Jurkat, Clone E6-1 (cell line): ENCODE measurements at places on chromosomes 1 and 21.

DNA sequence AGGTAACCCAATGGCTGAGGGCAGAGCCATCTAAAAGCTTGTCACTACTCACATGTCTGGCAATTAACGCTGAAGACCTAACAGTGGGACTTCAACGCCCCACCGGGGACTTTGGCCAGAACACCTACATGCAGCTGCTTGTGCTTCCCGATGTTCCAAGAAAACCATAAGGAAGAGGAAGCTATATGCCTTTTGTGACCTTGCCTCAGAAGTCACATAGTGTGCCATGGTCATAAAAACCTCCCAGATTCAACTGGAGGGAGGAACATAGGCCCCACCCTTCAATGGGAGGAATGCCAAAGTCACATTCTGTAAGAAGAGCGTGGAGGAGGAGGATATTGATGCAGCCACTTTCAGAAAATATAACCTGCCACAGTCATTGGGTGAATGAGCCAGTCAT lies 147.8 kb upstream of the MAGI3 start:
- no peak for DNase-seq

DNA sequence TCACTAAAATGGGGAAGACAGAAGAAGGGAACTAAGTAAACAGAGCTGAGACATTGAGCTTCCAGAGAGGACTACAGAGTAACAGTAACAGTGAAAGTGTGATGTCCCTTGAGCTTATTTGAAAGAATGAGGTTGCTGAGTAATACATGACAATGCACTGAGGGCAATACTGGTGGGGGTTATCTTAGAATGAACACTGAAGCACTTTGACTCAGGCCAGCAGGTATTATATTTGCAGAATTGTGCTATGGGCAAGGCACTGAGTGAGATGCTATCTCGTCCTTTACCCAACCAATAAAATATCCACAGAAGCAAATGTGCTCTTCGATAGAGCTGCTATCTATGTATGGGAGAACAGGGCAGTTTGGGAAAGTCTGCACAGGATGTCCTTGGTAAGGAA lies 133.2 kb downstream of the DISP1 start:
- DNase-seq = no peak

DNA sequence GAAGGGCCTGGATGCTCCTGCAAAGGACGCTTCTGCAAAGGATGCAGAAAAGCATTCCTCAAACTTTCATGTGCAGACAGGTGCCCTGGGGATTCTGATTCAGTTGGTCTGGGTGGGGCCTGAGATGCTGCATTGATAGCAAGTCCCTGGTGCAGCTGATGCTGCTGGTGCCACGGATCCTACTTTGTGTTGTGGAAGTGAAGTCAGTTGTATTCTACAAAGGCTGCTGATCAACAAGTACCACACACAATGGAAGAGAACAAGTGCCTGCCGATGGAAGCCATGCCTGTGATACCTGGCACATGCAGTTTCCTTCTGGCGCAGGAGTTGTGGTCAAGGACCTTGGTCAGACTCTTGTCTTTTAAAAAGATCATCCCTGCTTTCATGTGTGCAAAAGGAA lies 478.8 kb downstream of the CAMTA1 start:
- no peak for DNase-seq

DNA sequence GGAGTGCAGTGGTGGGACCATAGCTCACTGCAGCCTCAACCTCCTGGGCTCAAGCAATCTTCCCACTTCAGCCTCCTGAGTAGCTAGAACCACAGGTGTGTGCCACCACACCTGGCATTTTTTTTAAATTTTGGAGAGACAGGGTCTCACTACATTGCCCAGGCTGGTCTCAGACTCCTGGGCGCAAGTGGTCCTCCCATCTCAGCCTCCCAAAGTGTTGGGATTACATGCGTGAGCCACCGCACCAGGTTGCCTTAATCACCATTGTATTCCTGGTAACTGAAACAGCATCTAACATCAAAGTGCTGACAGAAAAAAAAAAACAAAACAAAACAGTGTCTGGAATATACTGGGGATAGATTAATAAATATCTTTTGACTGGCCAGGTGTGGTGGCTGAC lies 18.2 kb downstream of the RPL5 start:
- no peak for DNase-seq

DNA sequence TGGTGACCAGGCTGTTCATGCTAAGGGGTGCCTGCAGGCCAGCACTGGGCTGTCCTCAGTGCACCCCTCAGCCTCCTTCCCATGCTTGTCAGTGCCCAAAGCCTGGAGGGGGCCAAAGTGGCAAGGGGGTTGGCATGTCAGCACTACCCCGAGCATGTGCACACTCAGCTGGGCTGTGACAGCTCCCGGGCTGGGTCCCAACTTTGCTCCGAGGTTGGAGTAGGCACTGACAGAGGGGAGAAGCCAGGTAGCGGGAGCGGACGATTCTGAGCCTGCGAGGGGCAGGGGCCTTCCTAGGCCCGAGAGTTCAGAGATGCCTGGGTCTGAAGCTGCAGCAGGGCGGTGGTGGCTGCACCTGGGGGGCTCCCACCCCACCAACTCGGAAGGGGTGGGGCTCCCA lies 119.0 kb downstream of the MAST2 start:
- DNase-seq = no peak

GRCh38 chr1:19410393-19410792 lies 74.9 kb downstream of the CAPZB start:
- no peak for DNase-seq

DNA sequence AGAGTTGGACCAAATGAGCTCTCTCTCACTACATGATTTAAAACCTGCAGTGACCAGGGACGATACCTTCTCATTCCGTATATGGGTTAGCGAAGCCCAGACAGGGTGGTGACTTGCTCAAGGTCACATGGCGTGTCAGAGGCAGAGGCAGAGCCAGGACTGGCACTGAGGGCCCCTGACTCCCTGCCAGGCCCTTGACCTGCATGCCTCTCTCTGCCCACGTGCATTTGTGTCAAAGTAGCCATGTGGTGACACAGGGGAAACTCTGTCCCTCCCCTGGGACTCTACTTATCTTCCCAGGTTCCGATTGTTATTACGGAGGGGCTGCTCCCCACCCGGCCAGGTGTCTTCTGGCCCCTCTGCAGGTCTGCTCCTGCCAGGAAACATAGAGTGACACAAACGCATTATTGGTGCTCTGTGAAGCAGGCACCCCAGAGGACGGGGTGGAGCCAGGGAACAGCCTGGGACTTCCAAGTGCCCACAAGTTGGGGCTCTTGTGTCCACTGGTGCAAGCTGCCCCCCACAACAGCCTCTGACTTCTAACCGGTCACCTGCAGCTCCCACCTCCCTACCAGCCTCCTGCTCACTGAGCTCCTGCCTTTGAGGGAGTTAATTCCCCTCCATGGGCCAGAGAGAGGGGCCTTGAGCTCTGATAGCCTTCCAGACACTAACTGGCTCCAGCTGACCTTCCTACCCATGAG lies 7.3 kb upstream of the TINAGL1 start:
- DNase-seq = no peak

GRCh38 chr1:30450818-30451233 lies 272.6 kb downstream of the MATN1 start:
- DNase-seq = no peak

GRCh38 chr21:33199100-33199464 lies 30.7 kb upstream of the IFNAR2 start:
- no peak for DNase-seq

DNA sequence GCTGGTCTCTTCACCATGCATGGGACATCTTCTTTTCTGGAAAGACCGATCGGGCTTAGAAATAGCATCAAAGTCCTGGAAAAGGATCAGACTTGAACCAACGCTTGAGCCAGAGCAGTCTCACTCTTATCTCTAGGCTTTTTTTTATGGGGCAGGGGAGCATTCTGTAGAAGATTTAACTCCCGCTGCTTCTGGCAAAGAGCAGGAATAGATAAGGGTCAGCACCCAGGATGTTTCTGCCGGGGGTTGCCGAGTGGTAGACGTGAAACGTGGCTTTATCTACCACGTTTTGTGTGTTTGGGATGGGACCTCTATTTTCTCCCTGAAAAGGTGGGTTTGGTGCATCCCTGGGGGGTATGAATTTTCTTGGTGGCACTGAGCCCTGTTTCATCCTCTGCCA lies 18.8 kb downstream of the SPSB1 start:
- DNase-seq = no peak

- DNase-seq = no peak
These were observed 58.9 kb downstream of the PTPN14 start for GRCh38 chr1:214492401-214493075.

DNA sequence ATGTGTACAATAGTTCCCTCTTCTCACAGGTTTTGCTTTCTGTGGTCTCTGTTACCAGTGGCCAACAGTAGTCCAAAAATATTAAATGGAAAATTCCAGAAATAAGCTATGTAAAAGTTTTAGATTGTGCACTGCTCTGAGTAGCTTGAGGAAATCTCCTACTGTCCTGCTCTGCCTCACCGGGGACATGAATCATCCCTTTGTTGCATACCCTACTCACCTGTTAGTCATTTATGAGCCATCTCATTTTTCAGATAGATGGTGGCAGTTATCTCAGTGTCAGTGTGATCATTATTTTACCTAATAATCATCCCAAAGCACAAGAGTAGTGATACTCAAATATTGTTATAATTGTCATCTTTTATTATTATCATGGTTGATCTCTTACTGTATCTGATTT lies 688.1 kb downstream of the PLA2G4A start:
- no peak for DNase-seq

DNA sequence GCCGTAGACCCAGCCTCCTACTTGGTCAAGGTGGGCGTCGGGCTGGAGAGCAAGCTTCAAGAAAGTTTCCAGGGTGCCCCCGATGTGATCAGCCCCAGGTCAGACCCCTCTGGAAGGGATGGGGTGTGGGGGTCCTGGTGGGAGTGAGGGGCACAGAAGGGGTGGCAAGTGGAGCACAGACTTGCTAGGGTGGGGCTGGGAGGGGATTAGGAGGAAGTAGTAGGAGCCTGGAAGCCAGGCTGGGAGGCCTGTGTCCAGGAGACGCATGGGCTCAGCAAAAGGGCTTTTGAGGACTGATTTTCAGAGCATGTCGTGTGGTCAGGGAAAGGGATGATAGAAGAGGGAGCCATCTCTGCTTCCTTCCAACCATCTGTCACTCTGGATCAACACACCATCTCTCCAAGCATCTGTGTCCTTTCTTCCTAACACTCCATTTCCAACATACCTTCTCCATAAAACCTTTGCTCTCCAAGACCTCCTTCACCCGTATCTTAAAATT lies 8.5 kb downstream of the TRIM46 start:
- no peak for DNase-seq

- DNase-seq = no peak
These were observed 56.3 kb downstream of the SMYD3 start for GRCh38 chr1:246450611-246451251.

- DNase-seq = no peak
These were observed 4.2 kb downstream of the NPPB start for GRCh38 chr1:11854519-11854918.

DNA sequence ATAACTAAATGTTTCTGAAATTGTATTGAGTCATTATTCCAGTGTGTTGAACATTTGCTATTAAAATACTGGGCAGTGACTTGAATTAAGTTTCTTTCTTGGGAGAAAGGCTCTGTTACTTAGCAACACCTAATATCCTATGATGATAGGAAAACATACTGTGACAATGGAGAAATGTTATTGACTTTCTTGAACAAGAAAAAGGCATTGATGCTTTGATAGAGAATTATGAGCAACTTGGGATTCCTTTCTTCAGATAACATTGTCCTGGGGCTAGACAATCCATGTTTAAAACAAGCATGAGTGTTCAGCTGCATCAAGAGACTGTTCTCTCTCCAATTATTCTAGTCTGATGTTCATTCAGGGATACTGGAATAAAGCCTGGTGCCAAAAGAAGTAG lies 215.9 kb upstream of the L1TD1 start:
- no peak for DNase-seq

- DNase-seq = no peak
These were observed 1.1 kb upstream of the TBX15 start for GRCh38 chr1:118989006-118989815.

GRCh38 chr1:233143241-233143640 lies 152.3 kb downstream of the PCNX2 start:
- no peak for DNase-seq

DNA sequence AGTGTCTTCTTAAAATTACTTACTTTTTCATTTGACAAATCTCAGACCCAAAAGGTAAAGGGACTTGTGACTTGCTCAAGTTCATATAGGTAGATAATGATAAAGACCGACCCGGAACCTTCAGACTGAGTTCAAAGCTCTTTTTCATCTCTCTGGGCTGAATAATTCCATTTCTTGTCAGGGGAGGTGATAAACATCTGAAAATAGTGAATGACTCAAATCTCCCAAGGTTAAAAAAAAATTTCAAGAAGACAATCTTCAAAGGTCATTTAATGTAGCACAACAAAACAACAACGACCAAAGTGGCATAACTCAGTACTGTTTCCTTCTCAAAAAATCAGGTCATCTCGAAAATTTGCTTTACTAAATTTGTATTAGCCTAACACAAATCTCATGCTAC lies 20.6 kb downstream of the LUZP1 start:
- no peak for DNase-seq

- DNase-seq = no peak
These were observed 44.6 kb upstream of the SLC30A1 start for GRCh38 chr1:211623515-211623914.

- no peak for DNase-seq
These were observed 46.6 kb downstream of the TTC3 start for GRCh38 chr21:37119421-37120218.

- DNase-seq = peak; percentile 68
These were observed 20.4 kb downstream of the TINAGL1 start for GRCh38 chr1:31596737-31597097.

DNA sequence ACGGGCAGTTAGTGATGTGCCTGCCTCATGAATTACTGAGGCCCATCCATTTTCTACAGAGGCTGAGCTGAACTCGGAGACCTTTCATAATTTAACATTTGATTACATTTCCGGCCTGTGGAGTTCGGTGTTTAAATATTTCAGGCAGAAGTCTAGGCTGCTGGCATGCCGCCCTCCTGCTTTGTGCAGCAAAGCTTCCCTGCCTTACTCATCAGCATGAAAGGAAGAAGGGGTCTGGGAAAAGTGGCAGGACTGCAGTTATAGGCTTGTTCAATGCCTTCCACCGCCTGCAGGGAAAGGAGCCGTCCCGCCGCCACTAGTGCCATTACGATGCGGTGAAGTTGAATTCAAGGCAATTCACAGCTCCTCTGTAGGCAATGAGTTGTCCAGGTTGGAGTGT lies 527.9 kb downstream of the NPHP4 start:
- no peak for DNase-seq

GRCh38 chr1:219075121-219075879 lies 98.4 kb upstream of the LYPLAL1 start:
- no peak for DNase-seq

- peak; percentile 22 for DNase-seq
These were observed 28.3 kb upstream of the PKN2 start for GRCh38 chr1:88655685-88656299.

- DNase-seq = no peak
These were observed 96.2 kb upstream of the AKT3 start for GRCh38 chr1:243946253-243946652.

DNA sequence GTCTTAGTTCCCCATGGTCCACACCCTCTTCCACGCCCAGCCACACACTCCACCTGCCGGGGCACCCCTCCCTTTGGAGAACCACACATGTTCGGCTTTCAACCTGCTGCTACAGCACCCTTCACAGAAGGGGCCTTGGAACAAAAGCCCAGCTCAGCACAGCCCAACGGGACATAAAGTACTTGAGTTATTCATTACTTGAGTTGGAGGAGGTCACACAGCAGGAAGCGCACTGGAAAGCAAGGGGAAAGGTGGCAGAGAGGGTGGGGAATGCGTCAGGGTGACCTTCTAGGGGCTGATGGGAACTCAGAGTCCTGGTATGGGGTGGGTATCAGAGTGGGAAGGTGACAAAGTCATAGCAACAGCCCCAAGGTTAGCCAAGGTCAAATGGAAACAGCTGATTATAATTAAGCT lies 3.0 kb upstream of the ATP1B1 start:
- no peak for DNase-seq

- peak; percentile 20 for DNase-seq
These were observed 24.9 kb upstream of the CYYR1 start for GRCh38 chr21:26597981-26598380.
